Activated T-cell treated with anti-CD3 and anti-CD28 coated beads, Interleukin-2, amount 50 U/mL, for 24 hours (primary cell): ENCODE measurements at places on chromosomes 12 and 14.

- no peak for DNase-seq
- H3K27me3 ChIP-seq: no peaks in the 10 kb centered on the region
These were observed 11.0 kb upstream of the AEBP2 start for GRCh38 chr12:19428246-19428645.

DNA sequence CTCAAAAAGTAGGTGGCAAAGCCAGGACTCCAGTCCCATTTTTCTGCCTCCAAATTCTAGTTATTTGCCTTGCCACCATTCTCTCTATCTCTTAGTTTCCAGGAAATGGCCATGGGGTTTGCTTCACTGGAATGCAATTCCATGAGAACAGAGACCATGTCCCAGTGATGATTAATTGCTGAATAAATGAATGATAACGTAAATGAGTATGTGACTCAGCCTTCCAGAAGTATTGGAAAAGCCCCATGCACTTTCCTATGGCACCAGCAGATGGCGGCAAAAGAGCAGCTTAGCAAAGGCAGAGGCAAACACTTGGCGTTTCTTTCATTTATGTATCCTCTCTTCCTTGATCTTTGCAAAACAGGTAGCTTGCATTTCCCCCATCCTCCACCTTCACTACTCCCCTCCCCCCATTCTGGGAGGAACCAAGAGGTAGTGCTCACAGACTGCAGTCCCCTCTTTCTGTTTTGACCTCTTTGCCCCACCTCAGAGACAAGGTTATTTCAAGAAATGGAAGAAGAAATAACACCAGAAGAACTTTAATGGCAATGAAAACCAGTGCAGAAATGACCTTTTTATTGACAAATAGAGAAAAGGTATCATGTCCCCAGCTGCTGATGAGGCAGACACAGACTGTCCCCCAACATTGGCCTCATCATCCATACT, 21.3 kb downstream of the TBX3 start:
- peak; percentile 73 for DNase-seq
- H3K27me3 ChIP-seq: peaks cover 55% of the 10 kb centered on the region

GRCh38 chr14:103385929-103386712, 906 bp downstream of the MARK3 start:
- H3K4me3 ChIP-seq: peak overlapping the region; percentile 96
- H3K27me3 ChIP-seq: no peaks in the 10 kb centered on the region
- peak; percentile 60 for DNase-seq
- peak overlapping the region; percentile 96 for H3K27ac ChIP-seq
- H3K36me3 ChIP-seq: peaks cover 30% of the 10 kb centered on the region

- DNase-seq: no peak
- H3K27me3 ChIP-seq: no peaks in the 10 kb centered on the region
- no peaks in the 10 kb centered on the region for H3K36me3 ChIP-seq
- H3K4me3 ChIP-seq: no peak overlapping the region
- no peaks in the 10 kb centered on the region for H3K4me1 ChIP-seq
These were observed 182.1 kb upstream of the OTX2 start for GRCh38 chr14:56992332-56992820.

DNA sequence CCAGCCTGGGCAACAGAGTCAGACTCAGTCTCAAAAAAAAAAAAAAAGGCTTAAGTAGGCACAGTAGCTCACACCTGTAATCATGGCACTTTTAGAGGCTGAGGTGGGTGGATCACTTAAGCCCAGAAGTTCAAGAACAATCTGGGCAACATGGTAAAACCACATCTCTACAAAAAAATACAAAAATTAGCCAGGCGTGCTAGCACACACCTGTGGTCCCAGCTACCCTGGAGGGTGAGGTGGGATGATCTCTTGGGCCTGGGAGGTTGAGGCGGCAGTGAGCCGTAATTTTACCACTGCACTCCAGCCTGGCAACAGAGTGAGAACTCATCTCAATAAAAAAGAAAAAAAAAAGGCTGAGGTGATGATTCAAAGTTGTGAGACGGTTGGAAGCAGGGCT, 9.1 kb upstream of the RESF1 start:
- H3K4me3 ChIP-seq: no peak overlapping the region
- H3K36me3 ChIP-seq: peaks cover 35% of the 10 kb centered on the region
- DNase-seq: no peak
- H3K27ac ChIP-seq: peak overlapping the region; percentile 16
- H3K4me1 ChIP-seq: peaks cover 32% of the 10 kb centered on the region

DNA sequence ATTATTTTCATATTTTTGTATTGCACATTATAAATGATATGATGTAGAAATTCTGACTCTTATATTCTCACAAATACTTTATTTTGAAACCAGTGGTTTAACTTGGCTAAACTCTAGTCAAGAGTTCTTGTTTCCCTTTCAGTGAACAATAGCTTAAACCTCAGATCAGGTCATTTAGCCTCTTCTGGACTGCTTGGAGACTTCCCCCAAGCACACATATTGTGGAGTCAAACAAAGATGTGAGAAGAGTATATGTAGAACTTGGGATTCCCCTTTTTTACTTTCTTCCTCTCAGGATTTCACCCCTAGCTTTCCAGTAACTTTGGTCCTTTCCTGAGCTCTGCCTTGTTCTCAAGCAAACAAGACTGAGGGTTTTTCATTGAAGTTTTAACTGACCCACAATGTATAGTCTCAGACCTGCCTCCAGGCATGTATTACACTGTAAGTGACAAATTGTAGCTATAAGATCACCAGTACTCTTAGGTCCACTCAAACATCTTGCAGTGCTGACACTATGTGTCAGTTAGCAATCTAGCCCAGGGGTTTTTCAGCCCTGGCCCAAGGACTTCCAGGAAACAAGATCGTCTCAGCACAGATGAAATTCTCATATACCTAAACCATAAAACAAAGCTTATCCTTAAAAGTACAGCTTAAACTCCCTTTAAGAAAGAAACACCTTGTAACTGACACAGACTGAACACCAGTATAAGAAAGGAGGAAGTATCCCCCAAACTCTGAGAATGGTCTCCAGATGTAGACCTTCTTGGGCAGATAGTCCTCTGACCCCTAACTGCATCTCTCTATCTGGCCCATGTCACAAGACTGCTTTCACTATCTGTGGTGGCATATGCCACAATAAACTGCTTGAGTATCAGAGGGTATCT, 98.6 kb downstream of the SLC6A15 start:
- H3K4me3 ChIP-seq: no peak overlapping the region
- no peaks in the 10 kb centered on the region for H3K36me3 ChIP-seq
- no peak overlapping the region for H3K27ac ChIP-seq
- no peaks in the 10 kb centered on the region for H3K4me1 ChIP-seq

- H3K27me3 ChIP-seq: no peaks in the 10 kb centered on the region
- H3K27ac ChIP-seq: no peak overlapping the region
- H3K36me3 ChIP-seq: no peaks in the 10 kb centered on the region
- no peak for DNase-seq
These were observed 129.3 kb upstream of the RASSF8 start for GRCh38 chr12:25829192-25829591.
